ENCODE measurements at places on chromosomes 6 and 20.

GRCh38 chr20:54668271-54669039, 193.1 kb downstream of the DOK5 start:
- DNase-seq = no peak

DNA sequence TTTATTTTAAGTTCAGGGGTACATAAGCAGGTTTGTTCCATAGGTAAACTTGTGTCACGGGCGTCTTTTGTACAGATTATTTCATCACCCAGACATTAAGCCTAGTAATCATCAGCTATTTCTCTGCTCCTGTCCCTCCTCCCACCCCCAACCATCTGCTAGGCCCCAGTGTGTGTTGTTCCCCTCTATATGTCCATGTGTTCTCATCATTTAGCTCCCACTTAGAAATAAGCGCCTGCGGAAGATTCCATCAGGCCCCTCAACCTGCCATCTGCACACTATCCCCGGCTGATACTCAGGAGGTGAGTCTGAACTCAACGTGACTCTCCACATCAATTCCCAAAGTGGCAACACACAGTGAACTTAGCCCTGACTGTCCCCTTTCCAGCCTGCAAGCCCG, 228.0 kb upstream of the SYNDIG1 start:
- DNase-seq = no peak

GRCh38 chr6:41894366-41895299, 542 bp downstream of the USP49 start:
- no peak for DNase-seq

DNA sequence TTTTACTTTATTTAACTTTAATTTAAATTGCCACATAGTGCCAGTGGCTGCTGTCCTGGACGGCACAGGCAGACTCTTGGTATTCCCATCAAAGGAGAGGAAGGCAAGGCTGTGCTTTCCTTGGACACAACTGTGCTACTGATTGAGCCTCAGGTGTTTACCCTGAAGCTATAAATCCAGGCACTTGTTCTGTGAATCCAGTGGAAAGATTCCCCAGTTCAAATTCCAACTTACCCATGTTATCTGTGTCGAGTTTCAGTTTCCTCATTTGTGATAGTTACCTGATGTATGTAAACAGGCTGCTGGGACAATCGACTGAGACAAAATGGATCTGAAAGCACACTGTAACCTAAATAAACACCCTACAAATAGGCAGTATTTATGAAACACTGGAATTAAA, 57.2 kb downstream of the PLAGL1 start:
- no peak for DNase-seq

- DNase-seq = no peak
Measured at GRCh38 chr6:16712255-16712930, 48.9 kb downstream of the ATXN1 start.

DNA sequence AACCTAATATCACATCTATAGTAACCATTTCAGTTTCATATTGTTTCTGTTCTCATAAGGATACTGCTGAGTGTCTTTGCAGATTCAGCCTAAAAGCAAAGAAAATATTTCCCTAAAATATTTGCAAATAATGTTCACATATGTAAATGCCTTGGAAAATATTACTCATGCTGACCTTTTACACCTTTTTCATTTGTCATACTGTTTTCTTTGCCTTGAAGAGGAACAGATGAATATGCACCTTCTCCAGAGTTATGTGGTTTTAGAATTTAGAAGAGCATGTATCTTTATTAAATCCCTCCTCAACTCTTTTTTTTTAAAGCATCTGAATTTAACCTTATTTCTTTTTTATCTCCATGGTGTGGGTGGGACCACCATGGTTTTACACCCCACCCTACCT, 32.5 kb downstream of the NDUFAF5 start:
- DNase-seq = no peak

- no peak for DNase-seq
Measured at GRCh38 chr6:25022140-25022553, 86.4 kb upstream of the RIPOR2 start.

DNA sequence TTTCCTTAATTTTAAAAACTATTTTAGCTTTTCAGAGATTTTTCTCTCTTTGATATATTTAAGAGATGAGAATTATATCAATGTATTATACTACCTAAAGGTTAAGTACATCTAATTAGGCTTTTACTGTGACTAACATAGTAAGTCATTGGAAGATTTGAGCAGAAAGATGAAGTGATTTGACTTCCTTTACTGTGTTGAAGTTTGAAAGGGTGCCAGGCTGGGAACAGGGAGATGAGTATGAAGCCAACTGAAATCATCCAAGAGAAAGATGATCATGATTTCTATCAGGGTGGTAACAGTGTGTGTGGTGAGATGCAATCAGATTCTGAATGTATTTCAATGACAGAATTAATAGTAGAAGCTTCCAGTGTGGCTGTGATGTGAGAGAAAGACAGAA, 87.3 kb downstream of the TRDN start:
- DNase-seq = no peak

DNA sequence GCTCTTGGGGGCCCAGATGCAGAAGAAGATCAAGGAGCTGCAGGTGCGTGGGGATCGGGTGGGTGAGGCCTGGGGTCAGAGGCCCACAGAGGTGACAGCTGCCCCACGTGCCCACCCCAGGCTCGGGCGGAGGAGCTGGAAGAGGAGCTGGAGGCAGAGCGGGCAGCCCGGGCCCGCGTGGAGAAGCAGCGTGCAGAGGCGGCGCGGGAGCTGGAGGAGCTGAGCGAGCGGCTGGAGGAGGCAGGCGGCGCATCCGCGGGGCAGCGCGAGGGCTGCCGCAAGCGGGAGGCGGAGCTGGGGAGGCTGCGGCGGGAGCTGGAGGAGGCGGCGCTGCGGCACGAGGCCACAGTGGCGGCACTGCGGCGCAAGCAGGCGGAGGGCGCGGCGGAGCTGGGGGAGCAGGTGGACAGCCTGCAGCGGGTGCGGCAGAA, 41.5 kb downstream of the MYH7B start:
- DNase-seq = peak; percentile 26

GRCh38 chr20:25601659-25602058, 16.3 kb upstream of the NINL start:
- DNase-seq = no peak

DNA sequence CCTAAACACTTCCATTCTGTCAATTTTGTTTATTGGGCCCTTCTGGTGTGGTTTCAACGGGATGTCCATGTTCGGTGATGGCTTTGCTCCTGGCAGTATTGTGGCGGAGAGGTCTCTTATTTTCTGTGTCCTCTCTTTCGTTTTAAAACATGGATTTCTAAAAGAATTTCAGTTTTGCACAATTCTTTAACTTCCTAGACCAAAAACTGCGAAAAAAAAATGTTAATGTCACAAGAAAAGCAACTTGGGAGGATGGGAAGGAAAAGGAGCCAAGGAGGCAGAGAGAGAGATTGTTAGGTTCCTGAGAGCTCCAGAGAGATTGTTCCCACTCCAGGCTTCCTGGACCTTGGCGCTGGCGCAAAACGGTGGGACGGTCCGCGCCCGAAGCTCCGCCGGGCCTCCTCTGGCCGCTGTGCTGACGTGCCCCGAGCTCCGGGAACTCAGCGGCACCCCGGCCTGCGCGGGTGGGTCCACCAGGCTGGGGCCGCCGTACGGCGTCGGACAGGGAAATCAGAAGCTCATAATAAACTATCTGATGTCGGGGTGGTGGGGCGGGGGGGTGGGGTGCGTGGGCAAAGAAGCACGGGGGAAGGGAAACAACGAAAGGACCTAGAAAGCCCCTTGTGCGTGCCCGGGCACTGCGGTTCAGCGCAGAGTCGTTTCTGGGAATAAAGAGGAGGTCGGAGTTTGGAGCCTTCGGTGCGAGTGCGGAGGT, 951 bp upstream of the OLIG3 start:
- no peak for DNase-seq

DNA sequence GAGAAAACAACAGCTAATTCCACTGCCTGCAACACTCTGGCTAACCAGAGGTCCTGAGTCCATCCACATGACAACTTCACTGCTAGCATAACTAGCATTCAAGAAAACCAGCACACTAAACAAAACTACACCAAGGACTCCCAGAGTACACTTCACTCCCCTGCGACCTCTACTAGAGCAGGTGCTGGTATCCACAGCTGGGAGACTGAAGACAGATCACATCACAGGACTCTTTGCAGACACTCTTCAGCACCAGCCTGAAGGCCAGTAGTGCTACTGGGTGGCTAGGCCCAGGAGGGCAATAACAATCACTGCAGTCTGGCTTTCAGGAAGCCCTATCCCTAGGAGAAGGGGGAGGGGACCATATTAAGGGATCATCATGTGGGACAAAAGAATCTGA, 54.4 kb upstream of the MYB start:
- DNase-seq = no peak

- no peak for DNase-seq
Measured at GRCh38 chr6:161073930-161074329, 82.4 kb downstream of the MAP3K4 start.

DNA sequence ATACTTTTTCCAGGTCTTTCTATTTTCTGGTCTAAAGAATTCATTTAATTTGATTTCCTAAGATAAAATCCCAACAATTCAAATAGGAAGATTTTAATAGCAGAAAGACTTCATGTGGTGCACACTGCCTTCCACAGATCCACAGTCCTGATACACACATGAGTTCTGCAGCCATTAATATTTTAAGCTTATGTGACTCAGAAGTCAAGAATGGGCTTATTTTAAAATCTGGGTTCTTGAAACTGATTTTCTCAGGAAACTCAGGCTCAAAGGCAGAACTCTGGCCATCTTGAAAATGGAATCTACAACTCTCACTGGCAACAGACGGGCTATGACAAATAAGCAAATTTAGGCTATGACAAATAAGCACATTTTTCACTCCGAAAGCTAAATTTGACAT, 88.2 kb downstream of the COL12A1 start:
- DNase-seq = no peak

DNA sequence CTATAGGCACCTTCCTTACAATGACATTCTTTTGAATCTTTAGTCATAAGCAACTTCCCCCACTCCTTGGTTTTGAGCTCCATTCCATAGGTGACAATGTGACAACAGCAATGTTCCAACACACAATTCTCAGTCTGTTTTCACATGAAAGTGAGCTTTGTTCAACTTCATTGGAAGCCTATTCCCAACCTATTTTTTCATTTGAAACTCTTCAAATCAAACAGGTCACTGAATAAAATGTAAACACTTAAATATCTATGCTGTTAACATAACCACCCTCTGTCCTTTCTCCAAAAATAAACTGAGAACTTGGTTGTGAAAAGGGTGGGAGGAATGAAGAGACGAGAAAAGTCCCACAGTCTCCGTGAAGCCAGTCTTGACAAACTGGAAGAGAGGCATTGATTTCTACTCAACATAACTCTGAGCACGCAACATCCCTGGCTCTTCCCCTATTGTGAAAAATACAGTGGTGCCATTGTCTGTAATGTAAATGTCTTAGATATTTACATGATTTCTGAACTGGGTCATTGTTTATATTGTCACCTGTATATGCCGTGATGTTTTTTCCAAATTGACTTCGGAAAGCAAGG, 343.1 kb downstream of the TFAP2A start:
- DNase-seq = no peak

DNA sequence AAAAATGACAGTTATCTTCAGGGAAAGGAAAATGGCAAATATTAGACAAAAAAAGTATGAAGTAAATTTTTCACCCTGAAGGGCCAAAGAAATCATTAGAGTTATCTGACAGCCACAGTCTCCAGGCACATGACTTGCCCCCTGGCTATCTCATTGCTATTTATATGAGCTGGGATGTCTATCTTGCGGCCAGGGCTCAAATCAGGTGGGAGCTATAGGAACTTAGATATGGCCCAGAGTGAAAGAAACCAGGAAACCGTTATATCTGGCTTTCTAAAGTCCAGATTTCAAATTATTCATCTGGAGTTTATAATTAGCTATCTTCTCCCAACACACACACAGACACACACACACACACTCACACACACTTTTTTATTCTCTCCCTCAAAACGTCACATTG, 135.3 kb upstream of the EEF1E1 start:
- no peak for DNase-seq

DNA sequence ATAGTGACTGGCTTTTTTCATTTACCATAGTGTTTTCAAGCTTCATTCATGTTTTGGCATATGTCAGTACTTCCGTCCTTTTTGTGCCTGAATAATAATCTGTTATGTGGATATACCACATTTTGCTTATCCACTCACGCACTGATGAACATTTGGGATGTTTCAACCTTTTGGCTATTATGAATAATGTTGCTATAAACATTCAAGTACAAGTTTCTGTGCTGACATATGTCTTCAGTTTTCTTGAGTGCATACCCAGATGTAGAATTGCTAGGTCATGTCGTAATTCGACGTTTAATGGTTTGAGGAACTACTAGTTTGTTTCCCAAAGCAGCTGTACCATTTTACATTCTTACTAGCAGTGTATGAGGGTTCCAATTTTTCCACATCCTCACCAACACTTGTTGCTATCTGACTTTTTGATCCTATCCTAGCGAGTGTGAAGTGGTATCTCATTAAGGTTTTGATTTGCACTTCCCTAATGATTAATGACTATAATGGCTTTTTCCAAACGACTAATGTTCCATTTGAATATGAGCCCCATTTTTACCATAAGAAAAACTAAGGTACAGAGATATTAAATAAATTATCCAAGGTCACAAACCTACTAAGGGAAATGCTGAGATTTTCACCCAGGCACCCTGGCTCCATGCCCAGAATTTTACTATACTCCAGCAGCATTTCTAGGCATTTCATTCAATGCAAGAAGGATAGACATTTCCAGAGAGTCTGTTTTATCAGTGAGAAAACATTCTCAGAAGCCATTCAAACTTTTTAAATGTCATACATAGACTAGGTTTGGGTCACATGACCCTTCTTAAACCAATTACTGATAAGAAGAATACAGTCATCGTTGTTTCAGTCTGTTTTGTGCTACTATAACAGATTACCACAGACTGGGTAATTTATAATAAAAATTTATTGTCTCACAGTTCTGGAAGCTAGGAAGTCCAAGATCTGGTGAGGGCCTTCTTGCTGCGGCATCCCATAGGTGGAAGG, 71.1 kb upstream of the RUNX2 start:
- no peak for DNase-seq

GRCh38 chr6:149746147-149746946, at the start of gene NUP43:
NUP43 (minus strand) TSS chr6:149746529; CDS start chr6:149746495, 34 bp downstream.
- DNase-seq = peak; percentile 77

- DNase-seq = no peak
Measured at GRCh38 chr6:29816030-29816429, 11.6 kb upstream of the HLA-G start.

- no peak for DNase-seq
Measured at GRCh38 chr20:37656945-37657344, 36.9 kb upstream of the CTNNBL1 start.

DNA sequence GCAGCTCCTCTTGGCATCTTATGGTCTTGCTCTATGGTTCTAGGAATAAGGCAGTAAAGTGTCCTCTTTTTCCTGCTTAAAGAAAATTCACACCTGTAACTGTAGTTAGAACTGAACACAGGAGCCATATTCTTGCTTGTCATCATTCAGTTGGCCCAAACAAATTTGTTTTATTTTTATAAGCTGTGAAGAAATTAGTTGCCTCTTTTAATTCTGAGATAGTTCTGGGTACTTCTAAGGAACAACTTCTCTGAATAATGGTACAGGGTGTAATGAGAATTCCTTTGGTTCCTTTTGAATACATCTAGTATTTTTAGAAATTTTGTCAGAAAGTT, 1.4 kb downstream of the MAP3K4 start:
- no peak for DNase-seq

GRCh38 chr6:97919631-97920030, 636.6 kb upstream of the MMS22L start:
- DNase-seq = no peak

GRCh38 chr6:2731281-2731909, 19.3 kb downstream of the MYLK4 start:
- DNase-seq = no peak
